ENCODE measurements at places on chromosomes 3 and 15. TPM values are rescaled to one million over a fixed set of nuclear protein-coding genes. Genes with fewer than 3 reads are reported as not detected.

- no peak overlapping the region for H3K4me3 ChIP-seq
- H3K27me3 ChIP-seq = no peaks in the 10 kb centered on the region
- DNase-seq = no peak
- H3K36me3 ChIP-seq = no peaks in the 10 kb centered on the region
Observed at GRCh38 chr15:100252359-100252758, 89.4 kb downstream of the ADAMTS17 start.

DNA sequence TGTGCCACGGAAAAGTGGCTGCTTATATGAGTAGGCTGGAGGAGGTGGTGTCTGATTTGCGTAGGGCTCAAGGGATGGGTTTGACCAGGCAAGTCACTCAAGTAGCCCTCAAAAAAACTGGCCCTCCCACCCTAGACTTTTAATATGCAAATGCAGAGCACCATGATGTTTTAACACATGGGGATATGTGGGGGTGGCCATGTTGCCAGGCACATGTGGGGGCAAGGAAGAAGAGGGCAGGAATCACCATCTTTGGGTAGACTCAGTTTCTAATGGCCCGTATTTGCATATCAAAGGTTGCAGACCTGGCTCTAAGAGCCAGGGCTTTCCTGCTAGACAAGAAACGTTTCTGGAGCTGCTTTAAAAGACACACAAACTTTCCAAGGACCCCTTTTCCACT lies 307.2 kb upstream of the NDN start:
- no peak overlapping the region for H3K27ac ChIP-seq
- H3K36me3 ChIP-seq = no peaks in the 10 kb centered on the region
- H3K4me3 ChIP-seq = no peak overlapping the region
- H3K4me1 ChIP-seq = no peaks in the 10 kb centered on the region

DNA sequence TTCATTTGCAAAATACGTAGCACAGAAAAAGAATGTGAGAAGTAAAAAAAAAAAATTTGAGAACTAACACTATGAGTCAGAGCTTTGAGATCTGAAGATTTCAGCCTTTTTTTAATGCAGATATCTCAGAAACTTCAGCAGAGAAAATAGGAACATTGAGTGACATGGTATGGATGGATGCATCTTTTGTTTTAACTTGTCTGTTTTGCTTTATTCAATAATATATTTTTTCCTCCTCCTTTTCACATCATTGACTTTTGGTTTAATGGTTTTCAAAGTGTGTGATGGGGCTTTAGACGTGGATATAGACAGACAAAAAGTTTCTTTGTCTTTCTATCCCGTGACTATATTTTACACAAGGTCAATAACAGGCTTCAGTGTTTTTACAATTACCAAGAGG lies 426.7 kb upstream of the FRG2C start:
- no peak for DNase-seq
- no peaks in the 10 kb centered on the region for H3K4me1 ChIP-seq
- H3K27me3 ChIP-seq = no peaks in the 10 kb centered on the region
- no peak overlapping the region for H3K4me3 ChIP-seq

CMTM8 gene
- 17.1 TPM for total RNA-seq

GRCh38 chr15:62841891-62842559 lies 200.5 kb upstream of the TPM1 start:
- no peak overlapping the region for H3K27ac ChIP-seq
- no peak for DNase-seq
- no peaks in the 10 kb centered on the region for H3K36me3 ChIP-seq
- H3K4me3 ChIP-seq = no peak overlapping the region
- no peaks in the 10 kb centered on the region for H3K27me3 ChIP-seq

- no peaks in the 10 kb centered on the region for H3K4me1 ChIP-seq
- no peak overlapping the region for H3K27ac ChIP-seq
- H3K36me3 ChIP-seq = no peaks in the 10 kb centered on the region
- no peak overlapping the region for H3K4me3 ChIP-seq
Observed at GRCh38 chr3:144045766-144046165, 74.1 kb downstream of the DIPK2A start.

GRCh38 chr15:58444658-58445332 lies 13.0 kb downstream of the LIPC start:
- no peaks in the 10 kb centered on the region for H3K27me3 ChIP-seq
- peaks cover 19% of the 10 kb centered on the region for H3K4me1 ChIP-seq
- no peak overlapping the region for H3K4me3 ChIP-seq
- no peak overlapping the region for H3K27ac ChIP-seq
- DNase-seq = peak; percentile 16

ISLR2 gene
- total RNA-seq = 1.7 TPM

- H3K36me3 ChIP-seq = no peaks in the 10 kb centered on the region
- no peak overlapping the region for H3K4me3 ChIP-seq
- peaks cover 34% of the 10 kb centered on the region for H3K4me1 ChIP-seq
- H3K27me3 ChIP-seq = no peaks in the 10 kb centered on the region
- no peak overlapping the region for H3K27ac ChIP-seq
- DNase-seq = no peak
Observed at GRCh38 chr3:195115600-195116406, 155.2 kb downstream of the XXYLT1 start.

DNA sequence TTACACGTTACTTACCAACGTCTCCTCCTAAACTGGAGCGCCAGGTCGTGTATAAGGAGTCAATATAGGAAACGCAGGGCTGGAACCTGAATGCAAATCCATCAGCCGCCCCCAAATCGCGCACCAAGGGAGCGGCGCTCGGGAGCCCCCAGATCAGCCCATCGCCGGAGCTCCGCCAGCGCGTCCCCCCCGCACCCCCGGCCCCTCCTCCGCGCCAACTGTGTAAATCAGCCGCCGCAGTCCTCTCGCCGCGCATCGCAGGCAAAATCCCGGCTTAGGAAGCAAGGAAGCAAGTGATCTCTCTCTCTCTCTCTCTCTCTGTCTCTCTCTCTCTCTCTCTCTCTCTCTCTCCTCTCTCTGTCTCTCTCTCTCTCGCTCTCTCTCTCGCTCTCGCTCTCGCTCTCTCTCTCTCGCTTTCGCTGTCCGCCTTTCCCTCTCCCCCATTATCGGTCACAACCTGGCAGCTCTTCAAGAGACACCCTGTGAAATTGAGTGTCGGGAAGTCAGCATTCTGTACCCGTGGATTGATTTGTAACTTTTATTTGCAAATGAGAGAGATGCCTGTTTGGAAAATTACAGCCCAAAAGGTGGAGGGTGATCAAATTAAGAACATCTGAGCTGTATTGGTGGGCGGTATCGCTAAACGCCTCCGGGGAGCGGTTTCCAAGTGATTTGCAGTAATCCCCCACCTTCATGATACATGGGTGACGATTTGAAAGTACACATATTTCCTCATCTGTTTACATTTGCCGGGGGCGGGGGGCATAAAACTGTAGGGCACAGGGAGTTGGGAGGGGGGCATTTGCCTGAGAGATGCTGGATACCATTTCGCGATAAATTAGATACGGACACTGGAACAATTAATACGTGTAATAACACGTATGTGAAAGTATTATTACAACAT lies 645 bp upstream of the SLITRK3 start:
- DNase-seq = peak; percentile 31
- peak overlapping the region; percentile 62 for H3K4me3 ChIP-seq
- H3K36me3 ChIP-seq = no peaks in the 10 kb centered on the region

Data from hepatocyte (in vitro differentiated cells).